ENCODE measurements at places on chromosomes 5 and 9. TPM values are rescaled to one million over a fixed set of nuclear protein-coding genes. Genes with fewer than 3 reads are reported as not detected.

PFDN1 gene
- total RNA-seq = 43.2 TPM

EGFLAM gene
- total RNA-seq = 8.9 TPM

FBLL1 gene
- total RNA-seq = 0.56 TPM

BTNL3 gene
- total RNA-seq = not detected

SCAMP1 gene
- total RNA-seq = 82.1 TPM

CCDC180 gene
- 4.5 TPM for total RNA-seq

OSMR gene
- total RNA-seq = 56.5 TPM

All from aortic smooth muscle cell (primary cell).